ENCODE measurements at places on chromosomes 4 and X.
A peak's percentile ranks its signal among the peaks of the same experiment; 100 is the strongest.

GRCh38 chrX:137072396-137072795 lies 38.6 kb upstream of the GPR101 start:
- DNase-seq: no peak

- no peak for DNase-seq
Measured at GRCh38 chr4:54643958-54644751, 13.6 kb upstream of the KIT start.

DNA sequence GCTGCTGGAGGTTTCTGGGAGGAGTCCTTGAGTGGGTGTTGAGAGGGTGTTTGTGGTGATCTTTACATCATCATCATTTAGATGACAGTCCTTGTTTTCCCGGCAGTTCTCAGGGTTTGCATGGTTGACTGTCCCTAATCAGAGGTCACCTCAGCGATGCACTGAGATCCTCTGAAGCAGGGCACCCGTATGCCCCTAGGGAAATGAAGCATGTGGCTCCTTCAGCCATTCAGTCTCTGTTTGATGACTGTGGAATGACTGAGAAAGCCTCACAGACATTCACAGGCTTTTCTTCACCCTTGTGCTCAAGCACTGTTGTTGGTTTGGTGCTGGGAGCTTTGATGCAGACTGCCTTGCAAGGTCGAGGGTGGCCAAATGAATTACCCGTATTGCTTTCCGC lies 474.7 kb downstream of the SPRY1 start:
- DNase-seq: no peak

- no peak for DNase-seq
Measured at GRCh38 chr4:111064342-111064993, 441.6 kb upstream of the PITX2 start.

DNA sequence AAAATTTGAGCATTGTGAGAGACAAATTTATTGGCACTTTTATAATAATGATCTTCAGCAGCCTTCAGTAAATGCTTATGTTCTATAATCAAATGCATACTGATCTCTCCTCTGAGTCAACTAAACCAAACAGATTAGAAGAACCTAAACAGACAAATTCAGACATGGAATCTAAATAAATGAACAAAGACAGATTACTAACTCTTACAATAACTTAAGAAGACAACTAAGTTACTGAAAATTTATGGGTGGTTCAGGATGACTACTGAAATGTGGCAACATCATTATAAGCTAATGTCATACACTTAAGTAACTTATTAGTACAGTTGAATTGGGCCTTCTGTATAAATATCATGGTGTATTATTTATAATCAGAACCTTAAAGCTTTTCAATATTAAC lies 127.3 kb downstream of the NEK1 start:
- DNase-seq: peak; percentile 35

DNA sequence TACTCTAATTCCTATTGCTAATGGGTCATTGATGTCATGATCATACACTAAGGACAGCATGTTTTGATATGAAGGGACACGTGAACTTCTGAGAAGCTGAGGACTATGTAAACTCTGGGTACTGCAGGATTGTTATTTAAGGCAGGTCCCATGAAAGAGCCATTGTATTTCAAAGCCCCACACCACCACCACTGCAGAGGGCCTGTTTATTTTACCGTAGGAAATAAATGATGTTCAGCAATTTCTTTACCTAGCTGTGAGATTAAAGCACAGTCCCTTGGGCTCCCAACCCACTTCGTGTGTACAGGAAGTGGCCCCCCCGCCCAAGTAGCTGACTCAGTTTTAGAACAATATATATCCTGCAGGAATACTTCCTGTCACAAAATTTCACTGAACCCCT lies 89.8 kb upstream of the ACSL4 start:
- DNase-seq: no peak

DNA sequence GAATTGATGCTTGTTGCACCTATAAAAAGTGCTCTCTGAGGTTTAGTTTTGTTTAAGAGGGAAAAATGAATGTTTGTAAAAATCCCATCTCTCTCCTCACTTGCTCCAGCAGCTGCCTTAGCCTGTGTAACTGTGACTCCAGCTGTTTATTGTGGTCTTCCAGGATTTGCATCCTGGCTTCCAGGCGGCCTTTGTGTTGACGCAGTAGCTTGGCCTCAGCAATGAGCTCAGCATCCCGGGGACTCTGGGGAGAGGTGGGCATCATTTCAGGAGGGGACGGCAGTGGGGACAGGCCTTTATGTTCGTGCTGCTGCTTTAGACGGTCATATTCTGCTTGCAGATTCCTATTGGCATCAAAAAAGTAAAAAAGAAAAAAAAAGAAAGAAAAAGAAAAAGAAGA lies 75.3 kb upstream of the FTHL17 start:
- DNase-seq: no peak

DNA sequence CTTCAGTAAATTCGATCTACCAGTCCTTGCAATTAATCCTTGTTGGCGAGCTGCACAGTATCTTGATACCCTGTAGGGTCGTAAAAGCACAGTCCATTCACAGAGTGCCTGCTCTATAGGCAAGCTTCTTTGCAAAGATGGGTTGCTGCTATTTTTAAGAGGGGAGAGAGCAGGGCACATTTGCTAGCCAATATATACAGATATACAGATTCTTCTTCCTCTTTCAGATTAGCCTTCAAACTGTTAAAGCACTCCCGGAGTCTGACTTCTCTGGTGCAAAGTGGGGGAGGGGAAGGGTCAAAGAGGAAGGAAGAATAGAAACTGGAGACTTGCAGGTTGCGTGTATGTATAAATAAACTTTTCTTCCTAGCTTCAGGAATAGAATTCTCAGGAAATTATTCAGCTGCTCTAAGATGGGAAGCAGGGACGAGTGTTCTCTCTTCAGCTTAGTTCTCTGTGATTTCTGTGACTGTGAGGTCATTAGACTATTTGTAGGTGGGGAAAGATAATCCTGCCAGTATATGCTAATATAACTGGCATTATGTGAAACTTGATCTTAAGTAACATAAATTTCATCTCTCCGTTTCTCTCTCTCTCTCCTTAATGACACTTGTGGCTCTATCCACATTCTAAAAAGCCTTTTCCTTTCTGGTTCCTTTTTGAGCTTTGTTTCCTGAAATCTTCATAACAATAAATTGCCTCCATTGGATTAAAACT lies at the start of gene CYSLTR1:
Gene CYSLTR1, minus strand, starts transcription at position 242 of the 717 bp plus-strand sequence. CDS start 53,865 bp downstream, outside the sequence.
- DNase-seq: no peak

- no peak for DNase-seq
Measured at GRCh38 chr4:173160871-173161270, 7.7 kb upstream of the GALNT7 start.
